Activated T-cell treated with anti-CD3 and anti-CD28 coated beads, Interleukin-2, amount 50 U/mL, for 24 hours (primary cell): ENCODE measurements at places on chromosomes 5 and 9.
A peak's percentile ranks its signal among the peaks of the same experiment; 100 is the strongest.

DNA sequence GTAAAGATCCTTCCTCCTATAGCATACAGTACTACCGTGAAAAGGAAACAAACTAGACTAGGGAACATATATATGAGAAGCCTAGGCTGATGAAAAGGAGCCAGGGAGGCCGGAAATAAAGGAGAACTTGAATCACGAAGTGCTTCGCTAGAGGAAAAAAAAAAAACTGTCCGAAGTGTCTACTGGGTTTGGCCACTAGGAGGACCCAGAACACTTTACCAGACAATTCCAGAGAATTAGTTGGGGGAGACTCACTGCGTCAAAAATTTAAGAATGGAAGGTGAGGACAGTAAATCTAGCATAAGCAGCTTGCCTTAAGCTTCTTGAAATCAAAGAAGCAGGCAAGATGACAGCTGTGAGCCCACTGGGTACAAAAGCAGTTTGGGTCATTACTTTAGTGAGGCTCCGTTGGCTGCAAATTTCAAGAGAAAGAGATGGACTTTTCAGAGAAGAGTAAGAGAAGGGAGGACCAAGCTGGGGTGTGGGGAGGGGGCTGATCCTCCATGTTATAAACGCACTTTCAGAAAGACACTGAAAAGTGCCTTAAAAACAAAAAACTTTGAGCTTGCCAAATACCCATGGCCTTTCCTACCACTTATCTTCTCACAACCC is 47.4 kb downstream of the P4HA2 start:
- H3K27me3 ChIP-seq = no peaks in the 10 kb centered on the region
- H3K4me3 ChIP-seq = no peak overlapping the region
- H3K27ac ChIP-seq = peak overlapping the region; percentile 12
- H3K4me1 ChIP-seq = peaks cover 42% of the 10 kb centered on the region
- H3K36me3 ChIP-seq = no peaks in the 10 kb centered on the region
- no peak for DNase-seq

DNA sequence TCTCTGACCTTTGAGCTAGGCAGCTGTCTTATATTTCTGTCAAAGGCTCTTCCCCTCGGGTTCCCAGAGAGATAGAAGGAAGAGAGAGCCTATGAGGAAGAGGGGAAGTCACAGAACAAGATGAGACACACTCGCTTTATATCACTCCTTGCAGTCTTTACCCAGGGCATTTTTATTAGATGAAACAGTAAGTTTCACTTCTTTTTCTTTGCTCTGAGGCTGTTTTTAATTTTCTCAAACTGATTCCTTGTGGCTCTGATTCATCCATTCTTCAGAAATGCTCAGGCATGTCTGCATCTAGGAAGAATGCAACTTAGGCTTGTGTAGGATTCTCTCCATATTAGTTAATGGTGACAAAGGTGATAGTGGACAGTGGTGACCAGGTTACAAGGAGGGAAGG is 132.9 kb upstream of the CHD1 start:
- DNase-seq = no peak
- H3K36me3 ChIP-seq = no peaks in the 10 kb centered on the region
- no peak overlapping the region for H3K27ac ChIP-seq

DNA sequence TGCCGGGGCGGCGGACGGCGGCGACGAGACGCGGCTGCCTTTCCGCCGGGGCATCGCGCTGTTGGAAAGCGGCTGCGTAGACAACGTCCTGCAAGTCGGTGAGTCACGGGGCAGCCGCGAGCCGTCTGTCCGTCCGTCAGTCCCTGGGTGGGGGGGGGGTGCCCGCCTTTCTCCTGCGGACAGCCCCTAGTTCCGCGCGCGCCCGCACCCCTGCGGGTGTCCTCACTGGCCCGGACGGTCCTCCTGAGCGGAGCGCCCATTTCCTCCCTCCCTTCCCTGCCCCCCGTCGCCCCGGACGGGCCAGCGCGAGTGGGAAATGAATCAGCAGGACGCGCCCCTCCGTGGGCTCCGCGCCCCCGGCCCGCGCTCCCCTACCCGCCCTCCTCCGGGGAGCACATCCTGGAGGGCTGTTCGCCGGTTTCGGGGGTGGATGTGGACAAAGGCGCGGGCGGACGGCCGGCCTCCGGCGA is 828 bp downstream of the ZSWIM6 start:
- peaks cover 46% of the 10 kb centered on the region for H3K4me1 ChIP-seq
- H3K4me3 ChIP-seq = peak overlapping the region; percentile 83
- DNase-seq = peak; percentile 52
- H3K36me3 ChIP-seq = peaks cover 15% of the 10 kb centered on the region

DNA sequence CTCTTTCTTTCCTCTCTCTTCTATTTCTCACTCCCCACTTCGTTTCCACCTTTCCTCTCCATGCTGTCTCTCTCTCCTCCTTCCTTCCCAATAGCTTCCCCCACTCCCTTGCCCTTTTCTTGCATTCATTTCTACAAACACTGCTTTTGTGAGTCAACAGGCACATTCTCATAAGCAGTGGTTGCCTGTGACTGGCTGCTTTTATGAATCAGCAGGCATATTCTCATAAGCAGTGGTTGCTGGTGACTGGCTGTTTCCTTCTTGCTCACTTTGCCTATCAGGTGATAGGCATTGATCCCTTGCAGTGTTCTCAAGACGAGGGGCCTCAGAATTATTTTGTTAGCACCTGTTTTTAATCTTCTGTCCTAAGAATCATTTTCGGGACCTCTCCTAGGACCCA is 116.1 kb upstream of the ACTBL2 start:
- H3K36me3 ChIP-seq = no peaks in the 10 kb centered on the region
- no peak overlapping the region for H3K27ac ChIP-seq
- H3K4me3 ChIP-seq = no peak overlapping the region
- H3K27me3 ChIP-seq = peaks cover 16% of the 10 kb centered on the region
- DNase-seq = no peak
